Mesenchymal stem cell (in vitro differentiated cells and primary cell): ENCODE measurements at places on chromosomes 5 and 9.

DNA sequence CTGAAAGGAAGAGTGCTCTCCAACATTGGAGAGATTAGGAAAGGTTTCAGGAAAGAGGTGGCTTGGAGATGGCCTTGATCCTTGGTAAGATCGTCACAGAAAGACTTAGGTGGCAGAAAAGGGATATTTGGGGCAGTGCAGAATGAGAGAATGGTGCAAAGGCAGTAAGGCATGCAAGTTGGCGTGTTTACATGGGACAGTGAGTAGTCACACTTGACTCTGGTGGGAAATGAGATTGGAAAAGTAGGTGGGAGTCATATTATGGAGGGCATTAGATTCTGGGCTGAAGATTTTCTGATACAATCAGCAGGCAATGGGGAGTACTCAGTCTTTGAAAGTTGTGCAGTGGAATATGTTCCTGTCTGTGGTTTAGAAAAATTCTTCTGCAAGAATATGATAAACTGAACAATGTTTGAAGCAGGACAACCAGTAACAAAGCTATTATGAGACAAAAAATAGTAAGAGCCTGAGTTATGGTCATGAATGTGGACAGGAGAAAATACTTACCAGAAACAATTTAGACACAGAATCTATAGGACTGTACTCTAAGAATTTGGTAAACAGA lies 76.2 kb upstream of the ANKRD55 start:
- peak; percentile 34 for DNase-seq

DNA sequence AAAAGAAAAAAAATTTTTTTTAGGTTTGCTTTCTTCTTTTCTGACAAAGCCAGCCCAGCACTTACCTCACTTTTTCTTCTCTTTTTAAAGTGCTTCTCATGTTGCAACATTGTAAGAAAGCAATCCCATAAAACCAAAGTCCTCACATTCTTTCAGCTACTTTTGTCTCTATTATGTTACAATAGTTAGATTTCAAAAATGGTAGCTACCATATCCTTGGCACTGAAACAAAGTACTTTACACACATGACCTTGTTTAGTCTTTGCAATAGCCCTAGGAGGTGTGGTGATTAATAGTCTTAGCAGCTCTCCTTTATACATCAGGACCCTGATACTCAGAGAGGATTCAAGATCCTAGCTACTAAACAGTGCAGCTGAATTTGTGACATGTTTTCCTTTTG lies 23.5 kb upstream of the CARTPT start:
- no peak for DNase-seq

DNA sequence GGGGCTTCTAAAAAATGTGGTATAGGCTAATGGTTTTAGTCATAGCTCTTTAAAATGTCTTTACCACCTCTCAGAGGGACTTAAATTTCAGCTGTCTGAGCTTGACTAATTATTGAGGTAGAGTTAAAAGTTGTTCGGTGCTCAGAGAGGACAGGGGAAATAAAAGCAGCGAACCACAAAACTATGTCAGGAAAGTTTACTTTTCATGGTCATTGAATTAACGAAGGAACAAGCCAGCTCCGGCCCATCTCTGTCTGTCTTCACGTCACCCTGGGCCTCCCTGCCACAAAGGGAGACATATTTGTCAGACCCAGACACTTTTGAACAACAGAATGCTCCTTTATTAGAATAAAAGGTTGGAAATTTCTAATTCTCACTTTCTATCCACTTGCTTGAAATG lies 98.8 kb upstream of the EFNA5 start:
- DNase-seq, result no peak

DNA sequence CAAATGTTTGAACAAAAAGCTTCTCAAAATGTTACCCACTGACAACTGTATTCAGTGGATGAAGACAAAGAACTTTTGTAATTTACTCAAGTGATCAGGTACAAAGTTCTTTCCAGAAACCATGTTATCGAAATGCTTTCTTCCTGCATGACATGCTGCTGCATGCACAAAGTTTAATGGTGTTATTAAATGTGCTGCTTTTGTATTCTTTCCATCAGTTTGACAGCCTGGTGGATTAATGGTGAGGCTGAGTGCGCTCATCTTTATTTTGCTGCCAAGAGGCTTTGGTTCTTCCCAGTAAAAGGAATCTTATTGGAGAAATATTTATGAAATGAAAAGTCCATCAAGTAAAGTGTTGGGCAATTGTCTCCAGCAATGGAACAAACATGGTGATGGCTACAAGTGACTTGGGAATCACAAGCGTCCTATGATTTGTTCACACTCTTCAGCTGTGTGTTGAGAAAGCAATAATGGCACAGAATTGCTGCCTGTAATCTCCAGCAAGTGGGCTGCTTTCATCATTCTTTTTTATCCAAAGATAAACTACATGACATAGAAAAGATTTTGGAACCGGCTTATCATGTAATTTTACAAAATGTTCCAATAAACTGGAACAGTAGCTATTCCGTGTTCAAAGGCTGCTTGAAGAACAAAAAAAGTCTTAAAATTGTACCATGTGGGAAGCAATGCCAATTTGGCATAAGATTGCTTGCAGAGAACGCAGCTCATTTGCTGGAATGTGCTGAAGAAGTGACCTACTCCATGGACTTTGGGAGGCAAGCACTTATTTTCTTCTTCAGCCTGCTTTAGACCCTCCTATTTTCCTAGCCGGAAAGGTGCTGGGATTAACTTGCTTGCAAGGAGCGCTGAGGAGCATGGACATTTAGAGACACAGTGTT lies 153.1 kb downstream of the HSD17B3 start:
- DNase-seq, result no peak

DNA sequence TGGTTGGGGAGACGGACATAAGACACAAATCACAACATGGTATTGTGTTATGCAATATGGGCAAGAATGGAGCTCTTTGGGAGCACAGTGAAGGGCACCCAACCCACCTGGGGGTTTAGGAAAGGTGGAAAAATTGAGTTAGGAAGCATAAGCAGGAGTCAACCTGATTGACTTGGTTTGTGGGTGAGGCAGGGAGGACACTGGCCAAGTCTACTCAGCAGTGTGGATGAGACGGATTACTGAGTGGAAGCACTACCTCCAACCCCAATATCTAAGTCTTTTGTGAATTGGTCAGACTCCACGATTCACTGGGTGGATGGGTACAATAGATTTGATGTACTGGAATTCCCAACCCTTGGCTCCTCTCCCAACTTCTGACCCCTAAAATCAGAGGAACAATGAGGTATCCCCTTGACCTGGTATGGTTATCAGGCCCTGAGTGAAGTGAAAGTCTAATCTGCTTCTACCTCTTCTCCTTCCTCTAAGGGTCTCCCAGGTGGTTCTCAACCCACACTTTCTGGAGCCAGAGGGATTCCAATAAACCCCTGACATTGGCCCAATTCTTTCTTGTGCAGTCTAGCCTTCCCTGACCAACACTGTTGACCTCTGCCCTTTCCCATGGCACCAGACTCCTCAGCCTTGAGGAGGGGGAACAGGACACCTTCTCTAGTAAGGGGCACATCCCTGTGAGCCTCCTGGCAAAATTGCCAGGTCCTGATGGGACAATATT lies 5.2 kb downstream of the EGR1 start:
- no peak for DNase-seq

DNA sequence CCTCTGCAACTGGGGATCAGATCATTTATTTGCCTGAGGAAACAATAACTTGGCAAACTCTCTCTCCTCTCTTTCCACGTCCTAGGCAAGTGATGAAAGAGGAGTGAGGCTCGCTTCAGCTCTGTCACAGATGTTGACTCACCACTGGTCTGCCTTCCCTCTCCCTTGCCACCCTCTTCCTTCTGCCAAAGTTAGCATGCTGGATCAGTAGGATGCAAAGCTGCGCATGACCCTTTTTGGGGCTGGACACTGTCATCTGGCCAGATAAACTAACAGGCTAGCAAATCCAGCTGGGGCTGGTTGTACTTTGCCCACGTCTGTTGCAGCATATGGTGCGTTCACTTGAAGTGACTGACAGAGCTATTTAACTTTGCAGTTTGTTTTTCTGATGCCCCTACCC lies 36.2 kb upstream of the SMARCA2 start:
- no peak for DNase-seq

DNA sequence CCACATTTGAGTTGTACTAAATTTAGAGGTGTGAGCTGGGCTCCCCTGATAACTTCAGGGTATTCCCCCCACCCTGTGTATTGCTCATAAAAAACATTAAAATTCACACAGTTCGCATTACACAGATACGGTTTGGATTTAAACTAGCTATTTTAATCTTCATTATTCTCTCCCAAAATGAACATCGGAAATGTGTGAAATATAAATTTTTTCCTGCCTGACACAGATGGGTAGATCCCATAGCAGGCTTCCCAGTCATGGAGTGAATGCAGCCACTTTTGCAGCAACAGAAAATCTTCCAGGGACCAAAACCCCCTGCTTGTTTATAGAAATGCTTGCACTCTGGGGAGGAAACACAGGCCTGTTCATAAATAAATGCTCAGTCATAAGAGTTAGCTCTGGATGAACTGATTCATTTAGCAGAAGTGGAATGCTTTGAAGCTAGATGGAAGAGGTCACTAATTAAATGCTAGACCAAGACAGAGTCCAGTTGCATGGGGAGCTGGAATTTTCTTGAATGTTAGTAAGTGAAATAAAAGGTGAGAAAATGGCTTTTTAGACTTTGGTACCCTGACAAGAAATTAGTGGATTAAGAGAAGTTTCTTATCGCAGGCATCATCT lies 115.6 kb downstream of the PDE8B start:
- peak; percentile 54 for DNase-seq

GRCh38 chr5:95936812-95937397 lies 24.7 kb downstream of the ELL2 start:
- DNase-seq, result no peak
